Activated CD8-positive, alpha-beta T cell treated with anti-CD3 and anti-CD28 coated beads, Interleukin-2, amount 10 ng/mL, durations not matched to agents 7 days and 5 days (primary cell): ENCODE measurements at places on chromosomes 2 and 18.

DNA sequence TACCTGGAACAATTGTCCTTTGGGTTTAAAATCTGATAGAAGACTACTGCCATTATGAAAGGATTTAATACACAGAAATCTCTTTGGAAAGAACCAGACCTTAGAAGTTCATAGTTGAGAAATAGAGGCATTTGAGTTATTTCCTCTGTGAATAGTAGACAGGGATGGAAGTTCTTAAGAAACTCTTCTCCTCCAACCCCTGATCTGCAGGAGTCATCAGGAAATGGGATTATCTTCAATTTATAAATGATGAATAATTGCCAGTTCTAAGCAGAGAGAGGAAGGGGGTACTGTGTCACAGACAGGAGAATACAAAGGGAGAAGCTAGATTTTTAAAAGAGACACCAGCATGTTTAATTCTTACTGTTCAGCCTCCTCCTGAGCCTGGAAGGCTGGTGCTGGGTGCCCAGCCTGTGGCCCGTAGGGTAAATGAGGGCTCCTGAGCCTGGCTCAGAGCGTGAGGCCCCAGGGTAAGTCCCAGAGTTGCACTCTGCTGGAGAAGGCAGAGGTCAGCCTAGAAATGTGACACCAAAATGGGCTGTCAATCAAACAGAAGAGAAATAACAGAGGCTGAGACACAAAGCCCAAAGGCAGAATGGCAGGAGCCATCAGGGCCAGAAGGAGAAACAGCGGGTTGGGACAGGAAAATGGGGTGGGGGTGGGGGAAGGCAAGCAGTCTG, 58.2 kb upstream of the PKDCC start:
- peaks cover 12% of the 10 kb centered on the region for H3K27me3 ChIP-seq
- no peaks in the 10 kb centered on the region for H3K36me3 ChIP-seq
- no peak for DNase-seq
- no peak overlapping the region for H3K27ac ChIP-seq
- no peak overlapping the region for H3K4me3 ChIP-seq

DNA sequence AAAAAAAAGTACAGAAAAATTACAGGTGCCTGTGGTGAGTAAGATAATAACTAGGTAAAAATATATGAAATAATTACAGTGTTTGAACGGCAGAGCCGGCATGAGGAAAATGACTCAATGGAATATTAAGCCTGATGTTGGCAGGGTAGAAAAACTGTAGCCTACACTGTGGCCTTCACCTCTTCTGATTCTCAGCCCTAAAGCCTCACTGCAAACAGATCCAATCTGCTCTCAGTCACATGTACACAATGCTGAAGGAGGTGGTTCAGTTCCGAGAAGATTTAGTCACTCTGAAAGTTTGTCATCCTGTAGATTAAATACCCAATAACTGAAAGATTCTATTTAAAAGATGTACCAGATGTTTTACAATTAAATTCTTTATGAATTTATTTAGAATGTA, 66.9 kb upstream of the MAP3K20 start:
- no peak for DNase-seq
- peaks cover 10% of the 10 kb centered on the region for H3K27me3 ChIP-seq
- no peaks in the 10 kb centered on the region for H3K4me1 ChIP-seq

- H3K27me3 ChIP-seq: peaks cover 10% of the 10 kb centered on the region
- no peak overlapping the region for H3K27ac ChIP-seq
- no peak for DNase-seq
These were observed 106.2 kb upstream of the BZW1 start for GRCh38 chr2:200705305-200706041.

DNA sequence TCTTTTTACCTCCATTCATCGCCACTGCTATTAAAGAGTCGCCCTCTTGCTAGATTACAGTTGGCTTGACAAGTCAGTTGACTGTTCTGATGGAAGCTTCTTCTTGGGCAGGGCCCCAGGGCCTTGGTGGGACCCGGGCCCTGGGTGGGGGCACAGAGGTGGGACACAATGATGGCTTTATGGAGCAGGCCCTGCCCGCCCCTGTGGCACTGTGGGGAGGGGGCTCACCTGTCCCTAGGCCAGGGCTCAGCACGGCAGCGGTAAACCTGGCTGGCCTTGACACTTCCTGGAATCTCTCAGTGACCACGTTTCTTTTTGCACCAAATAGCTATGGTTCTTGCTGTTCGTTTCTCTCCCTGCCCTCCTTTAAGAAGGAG, 4.9 kb upstream of the HS6ST1 start:
- peaks cover 6% of the 10 kb centered on the region for H3K4me1 ChIP-seq
- H3K27me3 ChIP-seq: peaks cover 11% of the 10 kb centered on the region
- H3K4me3 ChIP-seq: no peak overlapping the region
- H3K27ac ChIP-seq: no peak overlapping the region

DNA sequence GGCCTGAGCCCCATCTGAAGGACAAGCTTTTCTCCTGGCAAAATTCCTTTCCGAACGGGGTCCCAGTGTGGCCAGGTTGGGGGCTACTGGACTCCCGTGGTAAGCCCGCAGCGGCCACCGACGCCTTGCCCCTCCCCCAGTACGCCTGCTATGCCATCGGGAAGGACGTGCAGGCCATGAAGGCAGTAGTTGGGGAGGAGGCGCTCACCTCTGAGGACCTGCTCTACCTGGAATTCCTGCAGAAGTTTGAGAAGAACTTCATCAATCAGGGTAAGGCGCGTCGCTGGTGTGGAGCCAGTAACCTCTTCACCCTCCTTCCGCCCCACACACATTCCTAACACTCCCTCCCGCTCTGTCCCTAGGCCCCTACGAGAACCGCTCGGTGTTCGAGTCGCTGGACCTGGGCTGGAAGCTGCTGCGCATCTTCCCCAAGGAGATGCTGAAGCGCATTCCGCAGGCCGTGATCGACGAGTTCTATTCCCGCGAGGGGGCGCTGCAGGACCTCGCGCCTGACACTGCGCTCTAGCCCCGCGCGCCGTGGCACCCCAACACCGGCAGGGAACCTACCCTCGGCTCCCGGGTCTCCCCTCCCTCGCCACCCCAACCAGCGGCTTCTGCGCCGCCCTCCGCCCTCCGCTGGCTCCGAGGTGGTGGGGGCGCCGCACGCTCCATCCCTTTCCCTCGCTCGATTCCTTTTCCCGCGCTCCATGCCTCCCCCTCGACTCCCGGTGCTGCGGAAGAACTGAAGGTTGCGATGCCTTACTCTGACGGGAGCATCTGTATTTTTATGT, 13.6 kb upstream of the ANKRD53 start:
- H3K27me3 ChIP-seq: peaks cover 25% of the 10 kb centered on the region
- H3K4me1 ChIP-seq: peaks cover 5% of the 10 kb centered on the region
- peak overlapping the region; percentile 50 for H3K27ac ChIP-seq
- peak overlapping the region; percentile 82 for H3K4me3 ChIP-seq
- DNase-seq: peak; percentile 84

- H3K4me1 ChIP-seq: no peaks in the 10 kb centered on the region
- no peak for DNase-seq
- no peaks in the 10 kb centered on the region for H3K27me3 ChIP-seq
- H3K4me3 ChIP-seq: no peak overlapping the region
- no peak overlapping the region for H3K27ac ChIP-seq
These were observed 41.1 kb upstream of the REG3G start for GRCh38 chr2:78984386-78984785.

DNA sequence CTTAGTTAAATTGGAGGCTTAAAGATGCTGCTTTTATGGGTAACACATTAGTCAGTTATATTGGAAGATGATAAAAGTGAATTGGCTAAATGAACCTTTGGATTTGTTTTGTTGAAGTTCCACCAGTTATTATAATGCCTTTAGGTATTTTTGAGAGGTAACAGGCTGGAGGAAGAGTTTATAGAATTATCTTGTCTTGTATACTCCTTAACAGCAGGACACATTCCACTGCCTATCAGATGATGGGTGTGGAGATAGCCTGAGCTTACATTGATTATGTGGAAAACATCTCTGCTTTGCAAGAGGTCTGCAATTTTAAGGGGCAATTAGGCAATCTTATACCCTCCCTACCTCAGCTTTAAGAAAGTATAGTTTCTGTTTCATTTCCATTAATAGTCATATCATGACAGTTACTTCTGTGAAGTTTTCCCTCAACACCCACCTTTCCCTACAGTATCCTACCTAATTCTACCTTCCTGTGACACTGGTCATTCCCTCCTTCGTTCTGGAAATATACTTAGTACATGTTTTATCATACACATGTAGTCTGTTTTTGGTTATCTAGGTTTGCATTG, 403.7 kb upstream of the SPRED2 start:
- no peaks in the 10 kb centered on the region for H3K27me3 ChIP-seq
- no peaks in the 10 kb centered on the region for H3K4me1 ChIP-seq
- no peak overlapping the region for H3K27ac ChIP-seq
- no peak for DNase-seq
- H3K4me3 ChIP-seq: no peak overlapping the region

- H3K36me3 ChIP-seq: no peaks in the 10 kb centered on the region
- DNase-seq: no peak
- no peak overlapping the region for H3K27ac ChIP-seq
- H3K4me3 ChIP-seq: no peak overlapping the region
These were observed 9.0 kb upstream of the DSEL start for GRCh38 chr18:67525328-67526099.

DNA sequence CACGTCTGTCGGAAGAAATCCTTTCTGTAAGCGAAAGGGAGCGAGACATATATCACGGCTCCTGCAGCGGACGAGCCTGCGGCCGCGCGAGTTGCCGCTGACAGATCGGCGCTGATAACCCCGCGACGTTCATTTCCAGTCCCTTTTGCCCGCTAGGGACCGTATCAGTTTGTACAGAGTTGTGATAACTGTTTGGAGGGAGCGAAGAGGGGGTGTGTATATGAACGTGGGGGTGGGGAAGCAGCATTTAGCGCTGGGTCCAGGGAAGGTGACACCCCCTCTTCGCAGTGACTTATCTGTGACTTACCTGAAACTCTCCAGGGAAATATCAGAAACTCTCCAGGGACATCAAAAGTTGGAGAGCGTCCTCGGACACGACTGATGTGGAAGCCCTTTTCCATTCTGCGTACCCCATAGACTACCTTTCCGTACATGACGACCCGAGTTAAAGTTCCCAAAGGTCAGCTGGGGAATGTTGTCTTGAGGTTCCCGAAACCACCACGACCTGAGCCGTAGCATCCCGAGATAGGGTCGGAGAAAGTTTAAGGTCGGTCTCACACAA, 948 bp upstream of the GATA6 start:
- H3K4me1 ChIP-seq: peaks cover 32% of the 10 kb centered on the region
- no peak overlapping the region for H3K27ac ChIP-seq
- DNase-seq: peak; percentile 37
- peak overlapping the region; percentile 40 for H3K4me3 ChIP-seq
- peaks cover 8% of the 10 kb centered on the region for H3K36me3 ChIP-seq

GRCh38 chr2:46002507-46002883, 294.7 kb upstream of the EPAS1 start:
- DNase-seq: no peak
- peaks cover 2% of the 10 kb centered on the region for H3K27me3 ChIP-seq
- peaks cover 3% of the 10 kb centered on the region for H3K36me3 ChIP-seq
- H3K4me1 ChIP-seq: no peaks in the 10 kb centered on the region
